ENCODE measurements at places on chromosomes 7 and 10.

DNA sequence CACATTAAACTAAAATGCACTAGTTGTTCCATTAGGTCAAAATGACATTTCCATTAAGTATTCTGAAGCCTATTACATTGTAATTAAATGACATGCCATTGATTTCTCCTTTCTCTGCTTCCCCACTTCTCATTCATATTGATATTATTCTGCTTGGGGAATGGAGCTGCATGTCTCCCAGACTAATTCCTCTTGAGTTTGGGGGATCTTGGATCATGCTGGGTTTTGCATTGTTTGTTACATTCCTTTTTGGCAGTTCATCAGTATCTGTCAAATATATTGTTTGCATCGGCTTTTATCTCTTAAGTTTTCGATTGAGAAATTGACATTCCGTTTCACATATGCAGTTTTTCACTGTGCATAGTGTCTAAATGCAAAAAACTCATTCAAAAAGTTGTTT is 65.1 kb upstream of the CYP26C1 start:
- no peak for DNase-seq

GRCh38 chr7:4270268-4270667 is 411.8 kb upstream of the FOXK1 start:
- no peak for DNase-seq

- DNase-seq: peak; percentile 25
These were observed 28.9 kb downstream of the MAT1A start for GRCh38 chr10:80260295-80261243.

- no peak for DNase-seq
These were observed 410.9 kb downstream of the TYW1 start for GRCh38 chr7:67407392-67408071.

- no peak for DNase-seq
These were observed 639.6 kb upstream of the FOXK1 start for GRCh38 chr7:4042402-4043045.

GRCh38 chr10:101708073-101708472 is 13.1 kb upstream of the FBXW4 start:
- DNase-seq: no peak

DNA sequence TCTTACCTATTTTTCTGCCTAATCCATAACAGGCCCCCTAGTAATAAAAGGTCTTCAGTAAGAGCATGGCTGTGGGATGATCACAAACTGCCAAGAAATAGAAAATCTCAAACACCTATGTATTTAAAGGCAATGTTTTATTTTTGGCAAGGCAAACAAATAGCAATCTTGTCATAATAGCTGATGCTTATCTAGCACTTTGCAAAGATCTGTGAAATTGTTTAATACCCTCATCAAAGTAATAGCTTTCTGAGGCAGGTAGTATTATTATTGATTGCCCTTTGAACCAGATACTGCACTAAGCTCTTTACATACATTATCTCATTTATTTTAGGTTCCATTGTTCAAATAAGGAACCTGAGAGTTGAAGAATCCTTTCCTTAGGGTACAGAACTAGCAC is 1.6 kb upstream of the CADPS2 start:
- DNase-seq: no peak

- DNase-seq: no peak
These were observed 146.2 kb upstream of the MBL2 start for GRCh38 chr10:52918714-52919305.

DNA sequence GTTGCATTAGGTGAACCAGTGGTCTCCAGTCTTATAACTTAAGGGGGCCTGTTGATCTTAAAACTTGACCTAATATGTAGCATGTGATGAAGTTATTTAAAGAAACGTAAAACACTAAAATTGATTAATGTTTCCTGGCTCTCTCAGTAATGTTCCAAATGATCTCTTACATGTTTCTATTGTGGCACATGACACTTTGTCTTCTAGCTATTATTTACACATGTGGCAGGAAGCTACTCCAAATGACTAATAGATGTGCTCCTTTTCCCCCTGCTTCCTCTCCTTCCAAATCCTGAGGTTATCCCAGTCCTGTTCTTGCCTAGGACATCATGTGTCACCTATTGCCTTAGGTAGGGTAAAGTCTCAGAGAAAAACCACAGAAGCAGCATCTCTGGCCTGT is 89.4 kb downstream of the FAS start:
- DNase-seq: no peak

DNA sequence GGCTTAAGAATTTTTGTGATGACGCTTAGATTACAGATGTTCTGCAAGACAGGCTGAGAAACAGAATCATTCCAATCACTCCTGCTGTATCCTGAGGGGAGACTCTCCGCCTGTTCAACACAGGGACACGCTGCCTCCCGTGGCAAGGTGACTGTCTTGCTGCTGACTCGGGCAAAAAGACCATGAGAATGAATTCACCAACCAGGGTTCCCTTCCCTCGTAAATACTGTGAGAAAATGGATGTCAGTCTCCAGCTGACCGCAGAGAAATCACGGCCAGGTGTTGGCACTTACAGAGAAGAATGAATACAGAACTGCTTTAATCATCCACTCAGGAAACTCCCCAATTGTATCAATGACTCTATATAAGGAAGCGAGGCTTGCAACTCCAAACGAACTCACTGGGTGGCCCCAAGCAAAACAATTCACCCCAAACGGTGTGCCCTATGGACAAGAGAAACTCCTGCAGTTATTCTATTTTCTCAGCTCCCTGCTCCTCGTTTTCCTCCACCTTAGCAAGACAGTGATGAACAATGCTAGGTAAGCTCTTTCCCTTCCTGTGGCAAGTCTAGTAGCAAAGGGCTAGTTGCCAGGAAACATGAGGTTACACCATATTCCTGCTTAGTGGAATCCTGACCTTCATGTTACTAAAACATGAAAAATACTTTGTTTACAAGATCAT is 22.8 kb downstream of the GNA12 start:
- DNase-seq: peak; percentile 49

DNA sequence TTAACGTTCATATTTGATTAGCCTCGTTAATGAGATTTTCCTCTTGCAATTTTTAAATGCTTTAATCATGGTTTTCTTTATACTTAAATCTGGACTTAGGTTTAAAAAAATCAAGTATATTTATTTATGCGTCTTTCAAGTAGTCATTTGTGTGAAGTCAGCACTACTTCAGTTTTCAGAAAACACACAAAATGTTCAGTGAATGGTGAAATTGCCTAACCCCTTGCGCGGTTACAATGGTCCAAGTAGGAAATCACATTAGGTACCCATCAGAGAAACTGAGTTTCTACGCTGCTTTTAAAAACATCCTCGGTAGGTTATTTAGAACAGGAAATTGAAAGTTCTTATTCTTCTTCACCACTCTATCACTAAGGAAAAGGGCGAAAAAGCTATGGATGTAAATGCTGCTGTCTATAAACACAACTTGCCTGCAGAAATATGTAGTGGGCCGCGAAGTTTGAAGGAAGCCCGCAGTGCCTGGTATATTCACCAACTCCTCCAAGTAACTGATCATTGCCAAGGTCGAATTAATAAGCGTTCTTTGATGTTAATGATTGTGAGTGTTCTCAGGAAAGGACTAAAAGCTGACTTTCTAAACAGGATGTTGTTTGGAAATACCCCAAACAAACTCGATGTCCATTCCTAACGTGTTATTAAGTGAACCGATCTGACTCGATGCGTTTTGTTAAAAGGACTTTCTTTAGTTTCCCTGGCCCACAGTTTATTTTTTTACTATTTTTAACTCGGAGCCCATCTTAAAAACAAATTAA is 1.0 kb downstream of the SYPL1 start:
- DNase-seq: peak; percentile 7

DNA sequence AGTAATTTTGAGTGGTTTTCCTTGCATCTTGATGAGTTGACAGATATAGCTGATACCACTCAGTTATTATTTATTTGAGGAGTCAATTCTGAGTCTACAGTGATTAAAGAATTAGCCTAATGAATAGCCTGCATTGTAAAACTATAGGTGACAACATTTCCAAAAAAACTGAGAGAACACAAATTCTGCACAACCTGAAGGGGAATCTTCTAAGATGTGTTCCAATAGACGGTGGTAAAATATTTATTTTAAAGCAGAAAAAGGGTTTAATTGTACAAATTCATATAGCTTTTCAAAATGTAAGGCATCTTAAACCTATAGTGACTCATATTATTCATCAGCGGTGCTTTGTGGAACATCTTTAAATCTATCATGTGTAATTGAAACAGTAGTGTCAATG is 200.4 kb downstream of the RNLS start:
- DNase-seq: no peak

DNA sequence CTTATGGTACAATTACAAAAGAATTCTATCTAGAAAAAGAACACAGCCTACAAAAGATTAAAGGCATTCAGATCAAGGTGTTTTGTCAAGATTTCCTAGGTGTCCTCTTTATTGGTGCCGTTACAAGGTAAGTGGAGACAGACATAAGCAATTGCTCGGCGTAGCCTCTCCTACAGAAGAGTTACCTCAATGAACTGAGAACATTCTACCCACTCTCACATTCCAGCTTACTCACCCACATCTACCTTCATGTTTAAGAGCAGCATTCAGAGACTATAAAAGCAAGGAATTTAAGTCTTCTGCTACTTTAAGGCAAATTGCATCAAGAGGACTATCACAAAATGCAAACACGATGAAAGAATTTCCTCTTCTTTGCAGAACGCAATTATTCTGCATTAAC is 29.5 kb downstream of the MPP7 start:
- DNase-seq: no peak

GRCh38 chr7:135728136-135728669 is at the start of gene SLC13A4:
Gene SLC13A4, minus strand, starts transcription at chr7:135728186. Its CDS starts 690 bp downstream, at chr7:135727496.
- no peak for DNase-seq

DNA sequence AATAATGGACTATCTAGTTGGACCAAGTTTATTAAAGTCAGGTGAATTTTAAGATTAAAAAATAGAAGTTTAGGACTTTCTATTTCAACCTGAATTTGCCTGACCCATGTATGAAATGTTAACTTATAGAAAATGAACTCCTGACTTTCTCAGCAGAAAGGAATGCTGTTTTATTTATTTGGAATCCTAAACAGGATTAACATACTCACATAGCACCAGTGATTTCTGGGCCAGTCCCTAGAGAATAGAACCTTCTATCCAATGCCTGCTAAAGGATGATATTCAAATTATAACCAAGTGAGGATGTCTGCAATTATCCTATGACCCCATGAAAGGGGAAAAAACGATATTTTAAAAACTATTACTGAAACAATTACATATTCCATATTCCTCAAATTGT is 148.8 kb downstream of the CHRM2 start:
- DNase-seq: no peak
